ENCODE measurements at places on chromosomes 2 and 18.

- no peak for DNase-seq
Observed at GRCh38 chr2:202307690-202308089, 42.1 kb downstream of the NOP58 start.

GRCh38 chr18:61575419-61575818 lies 242.2 kb downstream of the CDH20 start:
- no peak for DNase-seq

DNA sequence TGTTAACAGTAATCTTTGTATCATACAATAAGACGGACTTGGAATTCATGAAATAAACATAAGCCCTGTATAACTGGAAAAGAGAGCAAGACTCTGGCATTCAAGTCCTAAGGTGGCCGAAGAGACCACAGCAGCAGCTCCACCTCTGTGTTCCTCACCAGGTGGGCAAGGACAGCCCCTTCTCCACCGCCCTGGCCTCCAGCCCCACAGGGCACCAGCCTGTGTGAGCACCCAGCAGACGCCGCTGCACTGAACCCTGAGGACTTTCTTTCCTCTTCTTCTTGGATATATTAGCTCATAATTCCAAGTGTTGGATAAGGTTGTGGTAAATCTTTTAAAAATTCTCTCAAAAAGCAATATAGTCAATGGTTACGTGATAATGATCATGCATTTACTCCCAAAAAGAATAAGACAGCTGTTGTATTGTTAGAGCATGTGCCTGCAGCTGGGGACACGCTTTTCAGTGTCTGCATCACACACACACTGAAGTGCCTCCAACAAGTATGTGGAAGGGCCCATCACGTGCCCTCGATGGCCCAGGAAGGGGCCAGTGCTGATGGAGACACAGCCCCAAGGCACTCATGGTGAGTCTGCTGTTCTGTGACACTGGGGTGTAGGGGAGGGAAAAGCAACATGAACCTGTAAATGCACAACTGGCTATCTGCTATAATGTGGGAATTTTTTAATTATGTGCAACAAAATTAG lies 26.8 kb downstream of the FAM178B start:
- no peak for DNase-seq

DNA sequence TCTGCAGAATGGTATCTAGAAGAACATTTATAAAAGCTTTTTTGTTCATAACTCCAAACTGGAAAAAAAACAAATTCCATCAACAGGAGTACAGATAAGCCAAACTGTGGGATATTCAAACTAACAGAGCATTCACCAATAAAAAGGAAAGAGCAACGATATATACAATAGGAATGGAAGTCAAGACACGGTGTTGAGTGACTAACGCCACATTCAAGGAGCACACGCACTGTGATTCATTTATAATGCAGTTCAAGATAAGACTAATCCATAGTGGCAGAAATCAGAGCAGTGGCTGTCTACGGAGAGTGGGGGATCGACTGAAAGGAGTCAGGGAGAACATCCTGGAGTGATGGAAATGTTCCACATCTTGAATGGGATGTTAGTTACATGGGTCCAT lies 70.7 kb downstream of the CABYR start:
- DNase-seq: no peak

DNA sequence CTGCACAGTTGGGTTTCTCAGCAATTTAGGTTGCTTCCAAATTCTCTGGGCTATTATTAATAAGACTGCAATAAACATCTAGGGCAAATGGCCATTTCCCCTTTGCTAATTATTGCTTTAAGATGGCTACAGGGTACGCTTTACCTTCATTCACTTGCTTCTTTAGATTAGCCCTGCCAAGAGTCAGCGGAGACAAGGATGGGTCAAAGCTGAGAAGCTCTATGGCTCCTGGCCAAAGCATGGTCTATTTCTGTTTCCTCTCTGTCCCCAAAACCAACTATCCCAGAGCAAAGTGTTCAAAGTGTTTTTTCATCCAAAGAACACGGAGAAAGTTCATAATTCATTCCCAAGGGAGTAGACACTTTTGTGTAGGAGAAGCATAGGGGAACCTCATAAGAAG lies 75.2 kb upstream of the NFU1 start:
- DNase-seq: no peak

GRCh38 chr2:146642066-146642465 lies 1202.8 kb upstream of the ACVR2A start:
- no peak for DNase-seq

- peak; percentile 16 for DNase-seq
Observed at GRCh38 chr2:210445116-210445707, 31.3 kb downstream of the LANCL1 start.
